Left lobe of liver (tissue), 2 donors: ENCODE measurements at places on chromosomes 4 and X.

GRCh38 chr4:180564448-180564847 lies 1678.8 kb upstream of the TENM3 start:
- no peak for DNase-seq

- DNase-seq = no peak
Observed at GRCh38 chr4:147371661-147372060, 109.2 kb upstream of the EDNRA start.

DNA sequence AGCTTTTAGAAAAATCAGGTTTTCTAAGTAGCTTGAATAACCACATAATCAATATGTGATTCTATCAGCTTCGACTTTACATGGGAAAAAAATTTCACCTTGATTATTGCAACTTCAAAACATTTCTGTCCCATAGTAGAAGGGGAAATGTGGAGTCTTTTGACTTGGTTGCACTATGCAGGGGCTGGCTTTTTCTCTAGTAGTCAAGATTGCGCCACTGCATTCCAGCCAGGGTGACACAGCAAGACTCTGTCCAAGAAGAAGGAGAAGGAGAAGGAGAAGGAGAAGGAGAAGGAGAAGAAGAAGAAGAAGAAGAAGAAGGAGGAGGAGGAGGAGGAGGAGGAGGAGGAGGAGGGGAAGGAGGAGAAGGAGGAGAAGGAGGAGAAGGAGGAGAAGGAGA lies 84.9 kb downstream of the MAML3 start:
- DNase-seq = no peak

DNA sequence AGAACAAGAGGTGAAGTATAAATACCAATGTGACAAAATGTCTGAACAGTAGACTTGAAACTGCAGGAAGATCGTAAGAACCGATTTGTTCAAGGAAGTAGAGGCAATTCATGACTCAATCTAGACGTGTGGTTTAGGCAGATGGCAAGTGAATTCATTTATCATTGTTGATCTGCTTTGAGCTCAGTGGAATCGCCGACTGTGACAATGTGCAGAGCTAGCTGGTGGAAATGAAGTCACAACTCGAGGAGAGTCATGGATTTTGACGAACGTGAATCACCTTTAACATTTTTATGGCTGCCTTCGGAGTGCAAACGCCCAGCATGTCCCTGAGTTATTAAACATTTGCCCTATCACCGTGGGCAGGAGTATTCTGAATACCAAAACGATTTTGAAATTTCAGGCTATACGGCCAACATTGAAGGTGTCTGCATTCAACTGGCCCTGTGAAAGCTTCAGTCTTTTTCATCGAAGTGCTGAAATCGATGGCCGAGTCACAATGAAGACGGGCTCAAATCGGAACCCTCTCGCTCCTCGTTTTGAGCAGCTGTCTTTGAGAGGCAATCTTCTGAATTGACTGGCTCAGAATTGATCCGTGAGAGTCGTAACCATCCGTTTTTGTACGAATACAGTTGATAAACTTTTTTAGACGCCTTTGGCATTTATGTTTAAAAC lies 689 bp upstream of the OGT start:
- DNase-seq = peak; percentile 43

DNA sequence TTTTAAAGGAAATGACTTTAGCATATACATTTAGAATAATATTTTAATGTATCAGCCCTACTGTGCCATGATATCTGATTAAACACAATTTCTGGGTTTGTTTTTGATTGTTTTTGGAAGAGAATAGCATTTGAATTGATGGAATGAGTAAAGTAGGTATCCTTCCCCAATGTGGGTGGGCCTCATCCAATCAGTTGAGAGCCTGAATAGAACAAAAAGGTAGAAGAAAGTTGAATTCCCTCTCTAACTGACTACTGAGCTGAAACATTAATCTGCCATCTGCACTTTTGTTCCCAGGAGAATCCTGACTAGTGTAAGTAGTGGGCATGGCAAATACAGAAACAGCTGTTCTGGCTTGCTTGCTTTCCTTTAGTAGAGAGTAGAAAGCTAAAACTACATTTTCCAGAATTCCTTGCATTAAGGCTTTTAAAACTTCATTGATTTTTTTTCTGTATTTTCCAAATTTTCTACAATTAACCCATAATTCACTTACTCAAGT lies 9.7 kb upstream of the SEC24D start:
- DNase-seq = no peak

DNA sequence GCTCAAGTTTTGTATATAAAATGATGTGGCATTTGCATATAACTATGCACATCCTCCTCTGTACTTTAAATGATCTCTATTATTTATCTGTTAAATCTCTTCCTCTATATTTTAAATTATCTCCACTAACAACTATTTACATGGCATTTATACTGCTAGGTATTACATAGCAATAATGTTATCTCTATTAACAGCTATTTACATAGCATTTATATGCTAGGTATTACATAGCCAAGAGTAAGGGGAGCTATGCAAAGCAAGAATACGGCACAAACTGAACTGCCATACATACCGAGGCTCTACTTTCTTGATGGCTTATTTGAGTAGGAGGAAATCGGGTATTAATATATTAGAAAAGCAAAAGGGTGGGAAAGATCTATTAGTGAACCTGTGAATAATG lies 12.7 kb downstream of the RPS6KA6 start:
- no peak for DNase-seq

- no peak for DNase-seq
Observed at GRCh38 chr4:74933562-74934015, 673 bp downstream of the PARM1 start.

DNA sequence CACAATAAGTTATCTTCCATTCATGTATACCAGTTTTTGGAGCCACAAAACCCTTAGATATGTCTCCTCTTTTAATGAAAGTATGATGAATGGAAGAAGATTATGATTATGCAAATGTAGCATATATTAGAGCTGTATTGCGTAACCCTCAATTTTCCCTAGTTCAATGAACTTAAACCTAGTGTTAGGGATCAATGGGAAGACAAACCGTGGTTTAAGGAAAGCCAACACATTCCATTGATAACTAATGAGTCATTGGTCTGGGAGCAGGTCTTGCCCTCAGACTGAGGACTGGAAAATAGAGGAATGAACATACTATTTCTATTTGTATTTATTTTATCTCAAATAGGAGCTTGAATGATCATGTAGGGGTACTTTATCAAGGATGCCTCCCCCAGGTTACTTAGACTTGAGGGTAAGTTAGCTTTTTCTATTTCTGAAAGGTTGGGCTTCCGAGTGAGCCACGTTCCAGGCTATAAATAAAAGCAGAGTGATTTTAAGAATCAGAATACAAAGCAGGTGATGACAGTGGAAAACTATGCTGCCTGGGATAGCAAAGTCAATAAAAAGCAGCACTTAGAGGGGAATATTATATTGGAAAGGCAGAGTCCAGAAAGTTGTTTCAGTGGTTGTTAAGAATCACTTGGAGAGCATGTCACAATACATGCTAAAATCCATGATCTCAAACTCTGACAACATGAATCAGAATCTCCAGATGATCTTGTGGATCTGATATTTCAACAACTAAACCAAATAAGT lies 356.0 kb downstream of the ADAM29 start:
- no peak for DNase-seq

DNA sequence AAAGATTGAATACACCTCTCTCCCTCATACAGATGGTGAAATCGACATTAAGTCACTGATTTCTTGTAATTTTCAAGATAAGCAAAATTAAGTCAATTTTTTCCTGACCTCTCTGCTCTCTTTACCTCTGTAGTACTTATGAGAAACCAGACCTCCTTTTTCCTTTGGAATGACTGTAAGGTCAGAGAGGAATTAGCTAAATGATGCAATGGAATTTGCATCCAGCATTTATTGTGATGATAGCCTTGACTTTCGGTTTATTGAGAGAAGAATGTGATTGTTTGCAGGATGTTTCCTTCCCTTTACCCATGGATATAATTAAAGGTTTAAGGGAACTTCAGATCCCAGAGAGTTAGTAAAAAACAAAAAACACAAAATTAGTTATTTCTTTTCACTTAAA lies 22.4 kb downstream of the STK26 start:
- no peak for DNase-seq

DNA sequence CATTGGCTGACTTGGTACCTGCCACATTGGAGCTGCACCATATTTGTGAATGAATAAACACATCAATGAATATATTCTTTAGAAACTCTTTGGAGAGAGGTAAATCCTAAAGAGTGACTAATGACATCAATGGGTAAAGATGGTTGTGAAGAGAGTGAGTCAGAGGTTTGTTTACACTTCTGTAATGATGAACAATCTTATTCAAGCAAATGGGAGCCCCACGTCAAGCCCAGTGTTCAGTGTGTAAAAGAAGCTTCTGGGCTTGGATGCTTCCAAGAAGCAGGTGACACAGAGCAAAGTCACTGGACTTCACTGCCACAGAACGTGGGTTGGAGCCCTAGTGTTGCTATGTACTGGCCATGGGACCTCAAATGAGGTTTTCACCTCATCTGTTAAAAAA lies 319.0 kb downstream of the STK32B start:
- no peak for DNase-seq

DNA sequence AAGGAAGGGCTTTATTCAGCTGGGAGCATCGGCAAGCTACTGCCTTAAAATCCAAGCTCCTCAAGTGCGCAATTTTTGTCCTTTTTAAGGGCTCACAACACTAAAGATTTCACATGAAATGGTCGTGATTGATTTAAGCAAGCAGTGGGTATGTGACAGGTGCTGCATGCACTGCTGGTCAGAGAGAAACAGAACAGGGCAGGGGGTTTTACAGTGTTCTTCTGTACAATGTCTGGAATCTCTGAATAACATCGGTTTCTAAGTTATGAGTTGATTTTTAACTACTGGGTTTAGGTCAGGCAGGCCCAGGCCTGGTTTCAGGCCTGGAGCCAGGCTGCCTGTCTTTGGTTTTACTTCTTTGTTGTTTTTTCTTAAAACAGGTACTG lies 6.0 kb downstream of the UGT2B17 start:
- no peak for DNase-seq

- no peak for DNase-seq
Observed at GRCh38 chrX:65707151-65707550, 39.7 kb downstream of the MSN start.

DNA sequence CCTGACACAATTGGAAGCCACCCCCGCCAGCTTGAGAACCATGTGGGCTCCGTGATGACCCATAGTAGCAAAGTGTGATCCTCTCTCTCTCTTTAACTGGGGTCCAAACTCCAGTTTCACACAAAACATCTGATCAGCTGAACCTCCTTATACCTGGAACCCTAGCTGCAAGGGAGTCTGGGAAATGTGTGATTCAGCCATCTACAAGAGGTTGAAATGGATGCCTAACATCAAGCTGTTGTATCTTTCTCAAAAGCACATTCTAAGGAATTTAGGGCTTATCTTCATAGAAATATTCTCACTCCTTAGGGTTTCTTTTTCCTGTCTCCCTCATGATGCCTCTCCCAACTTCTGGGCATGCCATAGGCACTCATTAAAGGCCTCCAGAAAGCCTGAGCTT lies 126.0 kb downstream of the BCOR start:
- DNase-seq = no peak

DNA sequence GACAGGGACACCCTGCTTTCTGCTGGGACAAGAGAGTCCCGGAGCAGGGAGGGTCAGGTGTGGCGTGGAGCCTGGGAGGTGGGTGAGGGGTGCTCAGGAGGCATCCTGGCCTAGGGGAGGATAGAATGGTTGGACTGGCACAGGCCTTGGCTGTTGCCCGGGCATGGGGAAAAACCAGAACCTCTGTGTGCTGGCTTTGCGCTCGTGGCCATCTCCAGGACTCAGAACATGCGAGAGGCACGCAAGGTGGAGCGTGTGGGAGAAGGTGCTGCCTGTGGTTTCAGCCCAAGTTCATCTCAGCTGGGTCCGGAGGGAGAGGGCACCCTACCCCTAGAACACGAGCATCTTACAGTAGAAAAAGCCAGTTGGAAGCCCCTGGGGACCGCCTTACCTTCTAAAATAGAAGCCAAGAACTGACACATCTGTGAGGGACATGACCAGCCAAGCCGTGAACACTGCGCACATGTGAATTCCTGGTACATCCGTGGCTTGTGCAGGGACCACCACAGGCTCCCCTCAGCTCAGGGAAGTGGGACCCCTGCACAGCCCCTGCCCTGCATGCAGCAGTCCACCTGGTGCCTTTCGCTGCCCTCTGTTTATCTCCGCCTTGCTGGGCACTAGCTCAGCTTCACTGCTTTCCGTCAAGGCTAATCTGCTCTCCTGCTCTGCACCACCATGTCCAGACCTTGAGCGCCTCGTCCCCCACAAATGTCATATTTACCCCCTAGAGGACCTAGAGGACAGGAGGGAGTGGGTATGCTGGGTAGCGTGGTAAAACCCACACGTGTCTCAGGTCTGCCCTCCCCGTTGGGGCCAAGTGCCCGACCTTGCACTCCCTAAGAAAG lies 13.5 kb downstream of the MSANTD1 start:
- peak; percentile 30 for DNase-seq

- no peak for DNase-seq
Observed at GRCh38 chr4:188287169-188287894, 148.1 kb downstream of the TRIML1 start.

DNA sequence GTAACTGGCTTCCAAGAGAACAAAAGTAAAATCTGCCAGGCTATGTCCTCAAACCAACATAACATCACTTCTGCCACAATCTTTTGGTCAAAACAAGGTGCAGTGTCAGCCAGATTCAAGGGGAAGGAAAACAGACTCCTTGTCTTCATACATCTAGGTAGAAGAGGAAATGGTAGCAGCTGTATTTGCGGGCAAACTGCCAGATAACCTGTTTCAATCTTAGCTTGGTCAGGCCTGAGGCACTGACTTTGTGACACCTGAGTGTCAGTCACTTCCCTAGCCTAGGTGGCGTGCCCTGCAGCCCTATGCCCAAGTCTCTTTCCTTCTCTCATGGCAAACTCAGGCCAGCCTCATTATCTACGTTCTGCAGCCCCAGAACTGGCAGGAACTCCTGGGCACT lies 146.2 kb upstream of the JADE1 start:
- no peak for DNase-seq

DNA sequence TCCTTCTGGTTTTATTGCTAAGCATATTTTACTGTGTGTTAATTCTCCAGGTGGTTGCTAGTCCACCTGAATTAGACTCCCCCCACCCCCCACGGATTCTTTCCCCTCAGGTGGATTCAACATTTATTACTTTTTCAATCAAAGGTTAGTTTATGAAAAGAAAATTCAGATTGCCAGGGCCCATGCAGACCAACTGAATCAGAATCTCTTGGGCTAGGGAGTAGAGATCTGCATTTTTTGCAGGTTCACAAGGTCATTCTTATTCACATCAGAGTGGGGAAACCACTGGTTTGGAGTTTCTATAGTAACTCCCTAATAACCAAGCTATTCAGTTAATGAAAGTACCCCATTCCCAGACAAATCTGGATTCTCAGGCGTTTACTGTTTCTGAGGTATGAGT lies 9.8 kb downstream of the TMEM255A start:
- DNase-seq = no peak

DNA sequence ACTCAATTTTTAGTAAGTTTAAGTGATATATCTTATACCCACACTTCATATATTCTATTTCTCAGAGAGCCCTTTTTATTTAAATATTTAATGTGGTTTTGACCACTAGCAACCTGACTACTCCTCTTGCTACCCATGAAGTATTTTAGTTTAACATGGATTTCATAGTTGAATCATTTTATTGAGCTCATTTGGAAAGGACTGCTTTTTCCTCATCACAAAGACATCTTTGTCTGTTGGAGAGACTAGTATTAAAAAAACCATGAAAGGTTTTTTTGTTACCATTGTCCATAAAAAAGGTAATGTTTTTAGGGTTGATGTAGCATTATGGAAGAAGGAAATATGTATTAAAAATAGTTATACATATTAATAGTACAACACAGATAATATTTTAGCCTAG lies 139.5 kb downstream of the RAPGEF2 start:
- DNase-seq = no peak
